Left kidney (tissue), 8 donors: ENCODE measurements at places on chromosomes 12 and 14.

GRCh38 chr14:20697273-20698017 lies 8.9 kb downstream of the ANG start:
- peak; percentile 75 for DNase-seq

DNA sequence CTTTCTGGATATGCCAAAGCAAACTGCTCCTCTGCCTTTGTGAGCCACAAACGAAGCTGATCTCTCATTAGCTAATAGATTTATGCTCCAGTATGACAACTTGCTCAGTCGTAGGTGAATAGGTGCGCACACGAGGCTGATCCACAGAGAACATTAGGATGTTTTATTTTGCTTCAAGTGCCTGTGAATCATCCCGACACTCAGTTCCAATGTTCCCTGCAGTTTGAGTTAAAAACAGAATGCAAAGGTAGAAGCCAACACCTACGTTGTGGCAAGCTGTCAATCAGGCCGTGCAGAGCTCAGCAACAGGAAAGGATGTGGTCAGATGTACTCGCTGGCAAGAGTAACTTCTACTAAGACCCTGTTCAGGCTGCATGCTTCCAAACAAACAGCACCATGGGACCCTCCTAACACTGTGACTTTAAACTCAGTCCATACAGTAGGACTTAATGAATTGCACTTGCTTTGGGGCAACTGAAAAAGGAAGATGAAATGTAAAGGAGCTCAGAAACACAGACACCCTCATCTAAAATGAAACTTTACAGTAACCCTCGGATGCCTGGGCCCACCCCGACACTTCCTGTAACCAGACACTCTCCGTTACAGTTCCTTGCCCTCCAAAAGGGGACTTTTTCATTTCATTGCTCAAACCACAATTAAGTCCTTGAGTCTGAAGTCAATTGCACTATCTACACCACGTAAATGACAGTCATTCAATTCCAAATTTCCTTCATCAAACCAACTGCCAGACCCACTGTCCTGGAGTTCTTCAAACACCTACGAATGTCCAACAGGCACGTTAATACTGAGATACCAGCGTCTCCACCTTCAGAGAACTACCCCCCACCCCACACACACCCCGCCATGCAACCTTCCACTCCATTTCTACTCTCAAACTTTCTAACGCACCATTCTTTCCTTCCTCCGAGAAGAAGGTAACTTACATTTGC lies 1.6 kb downstream of the CCDC88C start:
- DNase-seq = no peak

- DNase-seq = no peak
Measured at GRCh38 chr12:113186033-113186365, 478 bp downstream of the RITA1 start.

DNA sequence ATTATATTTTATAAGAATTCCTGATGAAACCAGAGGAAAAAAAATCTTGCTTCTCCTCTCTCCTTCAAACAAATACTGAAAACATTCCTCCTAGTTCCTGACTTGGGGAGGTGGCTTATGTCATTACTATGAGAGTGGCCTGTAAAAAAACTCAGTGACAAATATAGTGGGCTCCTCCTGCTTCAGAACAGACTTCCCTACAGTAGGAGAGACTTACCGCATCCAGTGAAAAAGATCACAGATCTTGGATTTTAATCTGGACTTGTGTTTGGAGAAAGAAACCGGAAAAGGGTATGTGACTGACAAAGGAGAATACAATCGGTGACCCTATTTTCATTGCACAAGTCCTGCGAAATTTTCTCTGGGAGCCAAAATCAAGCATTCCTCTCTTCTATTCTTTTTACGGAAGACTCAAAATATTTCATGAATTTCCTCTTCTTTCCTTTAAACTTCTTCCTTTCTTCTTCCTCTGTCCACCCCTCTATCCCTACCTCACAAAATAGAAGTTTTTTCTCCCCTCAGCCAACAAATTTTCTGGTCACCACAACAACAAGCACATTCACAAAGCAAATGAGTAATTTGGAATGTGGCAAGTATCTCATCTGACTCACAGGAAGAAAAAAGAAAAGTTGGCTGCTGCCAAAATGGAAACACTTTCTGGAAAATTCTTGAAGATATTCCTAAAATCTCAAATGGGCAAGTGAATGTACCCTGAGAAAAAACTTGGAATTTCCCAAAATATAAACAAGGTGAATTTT lies 185.1 kb upstream of the CDKN3 start:
- no peak for DNase-seq

DNA sequence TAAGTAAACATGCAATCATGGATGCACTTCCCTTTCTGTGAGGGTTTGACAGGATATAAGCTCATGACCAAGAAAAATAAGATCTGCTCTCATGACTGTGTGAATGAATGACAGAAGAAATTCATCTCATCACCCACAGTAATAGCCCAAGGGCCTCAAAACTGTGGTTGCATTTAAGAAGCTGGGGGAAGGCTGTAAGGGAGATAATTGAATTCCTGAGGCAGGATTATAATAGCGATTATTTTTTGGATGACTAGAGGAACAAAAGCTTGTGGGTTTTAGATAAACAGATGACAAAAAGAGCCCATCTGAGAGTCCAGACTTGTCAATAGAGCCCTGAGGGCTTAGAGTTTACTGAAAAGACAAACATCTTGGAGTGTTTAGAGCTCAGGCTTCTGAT lies 161.2 kb downstream of the NTF3 start:
- no peak for DNase-seq

DNA sequence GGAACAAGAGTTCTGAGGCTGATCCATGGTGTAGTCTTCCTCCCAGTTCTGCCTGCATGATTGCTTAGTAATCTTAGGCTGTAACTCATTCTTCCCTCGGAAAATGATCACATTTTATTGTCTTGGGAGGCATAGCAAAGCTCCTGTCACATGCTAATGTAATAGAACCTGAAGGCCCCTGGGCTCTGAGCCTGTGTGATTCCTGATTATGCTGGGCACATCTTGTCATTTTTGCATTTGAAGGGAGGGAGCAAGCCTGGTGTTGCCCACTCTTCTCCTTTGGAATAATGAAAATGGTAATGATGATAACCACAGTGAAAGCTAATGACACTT lies 215.4 kb downstream of the MSRB3 start:
- no peak for DNase-seq

- DNase-seq = peak; percentile 31
Measured at GRCh38 chr12:546920-547845, 87.4 kb downstream of the B4GALNT3 start.

DNA sequence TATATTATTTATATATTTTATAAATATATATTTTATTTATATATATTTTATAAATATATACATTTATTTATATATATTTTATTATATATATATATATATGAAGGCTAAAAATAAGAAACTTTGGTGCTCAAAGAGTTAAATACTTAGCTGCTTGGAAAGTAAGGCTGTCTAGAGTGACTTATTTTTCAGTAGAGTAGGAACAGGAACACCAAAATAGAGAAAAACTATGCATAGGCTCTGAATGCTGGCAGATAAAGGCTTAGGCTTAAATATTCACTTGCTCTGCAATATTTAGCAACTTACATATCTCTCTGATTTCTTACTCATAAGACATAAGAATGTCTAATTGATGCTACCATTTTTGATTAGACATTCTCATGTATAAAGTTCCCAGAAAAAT lies 991.2 kb downstream of the VRK1 start:
- DNase-seq = no peak

- no peak for DNase-seq
Measured at GRCh38 chr12:16330560-16330959, 16.9 kb upstream of the MGST1 start.

- no peak for DNase-seq
Measured at GRCh38 chr14:76986231-76986565, 42.3 kb downstream of the IRF2BPL start.

- DNase-seq = no peak
Measured at GRCh38 chr12:62032870-62033269, 227.3 kb upstream of the USP15 start.

DNA sequence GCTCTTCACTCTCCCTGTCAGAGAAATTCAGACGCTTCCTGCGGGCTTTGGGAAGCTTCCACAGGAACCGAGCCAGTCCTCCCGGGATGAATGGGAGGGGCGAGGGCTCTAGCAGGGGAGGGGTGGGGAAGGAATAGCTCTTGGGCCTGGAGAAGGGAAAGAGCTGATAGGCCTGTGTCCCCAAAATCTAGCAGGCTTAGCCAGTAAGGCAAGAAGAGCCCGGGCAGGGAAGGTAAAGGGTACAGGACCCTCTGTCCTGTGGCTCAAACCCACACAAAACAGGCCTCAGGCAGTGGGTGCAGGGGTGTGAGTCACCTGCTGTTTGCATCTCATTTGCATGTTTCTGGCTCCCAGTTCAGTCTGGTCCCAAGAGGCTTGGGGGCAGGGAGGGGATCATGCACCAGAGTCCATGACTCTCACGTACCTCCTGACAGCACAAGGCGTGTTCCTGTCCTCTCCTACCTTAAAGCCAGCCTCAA lies 8.7 kb upstream of the SMUG1 start:
- DNase-seq = no peak

DNA sequence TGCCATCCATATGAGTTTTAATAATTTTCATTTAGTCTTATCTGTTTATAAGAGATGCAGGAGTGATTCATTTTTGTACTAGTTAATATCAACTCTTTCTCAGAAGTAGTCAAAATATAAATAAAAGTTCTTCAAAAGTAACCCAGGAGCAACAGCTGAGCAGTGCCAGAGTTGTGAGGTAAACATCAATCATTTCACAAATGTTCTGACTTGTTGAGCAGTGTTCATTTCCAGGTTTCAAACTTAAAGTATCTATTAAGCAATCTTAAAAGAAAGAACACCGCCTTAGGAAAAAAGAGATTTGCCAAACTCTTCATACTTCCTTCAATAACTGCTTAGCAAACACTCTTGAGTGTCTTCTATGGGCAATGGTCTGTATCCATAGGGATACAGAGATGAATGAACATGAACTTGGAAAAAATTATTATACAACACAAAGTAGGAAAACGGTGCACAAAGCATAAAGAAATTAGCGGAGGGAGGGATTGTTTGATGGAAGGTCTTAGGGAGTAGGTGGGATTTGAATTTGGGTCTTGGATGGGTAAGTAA lies 41.9 kb upstream of the POC1B start:
- DNase-seq = no peak

- DNase-seq = peak; percentile 30
Measured at GRCh38 chr12:104588047-104588920, 131.5 kb downstream of the CHST11 start.

DNA sequence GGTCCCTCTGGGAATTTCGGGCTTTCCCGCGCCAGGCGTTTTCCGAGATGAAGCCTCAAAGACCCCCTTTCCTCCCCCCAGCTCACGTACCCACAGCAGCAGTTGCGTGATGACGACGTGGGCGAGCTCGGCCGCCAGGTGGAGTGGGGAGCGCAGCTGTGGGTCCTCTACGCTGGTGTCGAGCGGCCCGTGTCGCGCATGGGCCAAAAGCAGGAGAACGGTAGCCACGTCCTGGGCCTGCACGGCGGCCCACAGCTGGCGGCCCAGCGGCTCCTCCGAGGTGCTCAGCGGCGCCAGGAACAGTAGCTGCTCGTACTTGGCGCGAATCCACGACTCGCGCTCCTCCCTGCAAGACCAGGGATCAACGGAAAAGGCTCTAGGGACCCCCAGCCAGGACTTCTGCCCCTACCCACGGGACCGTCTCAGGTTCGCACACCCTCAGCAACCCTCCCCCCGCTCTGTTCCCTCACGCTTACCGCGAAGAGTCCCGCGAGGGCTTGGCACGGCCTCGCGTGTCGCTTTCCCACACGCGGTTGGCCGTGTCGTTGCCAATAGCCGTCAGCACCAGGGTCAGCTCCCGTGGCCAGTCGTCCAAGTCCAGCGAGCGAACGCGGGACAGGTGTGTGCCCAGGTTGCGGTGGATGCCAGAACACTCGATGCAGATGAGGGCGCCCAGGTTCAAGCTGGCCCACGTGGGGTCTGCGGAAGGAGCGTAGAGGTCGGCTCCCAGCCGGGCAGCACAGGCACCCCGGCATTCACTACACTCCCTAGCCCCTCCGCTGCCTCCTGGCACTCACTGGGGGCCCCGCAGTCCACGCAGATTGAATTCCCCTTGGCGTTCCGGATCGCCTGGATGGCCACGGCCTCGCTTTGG lies 11.4 kb downstream of the AGAP2 start:
- DNase-seq = peak; percentile 54

DNA sequence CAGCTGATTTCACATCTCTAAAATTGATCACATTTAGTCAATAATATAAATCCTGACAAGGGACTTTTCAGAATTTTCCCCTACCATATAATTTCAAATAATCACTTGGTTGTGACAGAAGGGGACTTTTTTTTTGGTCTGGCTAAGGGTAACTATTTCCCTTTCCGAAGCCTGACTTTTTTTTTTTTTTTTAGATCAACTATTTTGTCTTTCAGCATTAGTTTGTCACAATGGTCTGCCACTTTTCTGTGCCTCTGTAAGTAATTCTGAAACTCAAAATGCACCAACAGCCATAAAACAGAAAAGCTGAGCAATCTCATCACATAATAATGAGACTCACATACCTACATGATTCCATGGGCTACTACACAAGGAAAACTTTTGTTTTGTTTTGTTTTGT lies 266.4 kb downstream of the SSPN start:
- DNase-seq = no peak

GRCh38 chr12:23361971-23362370 lies 587.5 kb downstream of the SOX5 start:
- no peak for DNase-seq

DNA sequence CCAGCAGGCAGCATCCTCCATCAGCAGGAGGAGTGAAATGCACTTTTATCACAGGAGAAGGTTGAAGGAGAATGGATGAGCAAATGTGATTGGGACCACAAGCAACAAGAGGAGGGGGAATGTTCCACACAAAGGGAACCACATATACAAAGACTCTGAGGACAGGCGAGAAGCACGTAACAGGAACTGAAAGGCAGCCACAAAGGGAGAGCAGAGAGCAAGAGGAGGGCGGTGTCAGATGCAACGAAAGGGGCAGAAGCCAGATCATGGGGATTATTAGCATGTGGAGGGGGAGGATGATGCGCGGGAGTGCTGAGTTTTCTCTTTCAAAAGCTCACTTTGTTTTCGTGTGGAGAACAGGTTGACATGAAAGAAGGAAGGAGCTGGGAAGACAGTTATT lies 241.1 kb downstream of the SPTSSA start:
- DNase-seq = peak; percentile 29

DNA sequence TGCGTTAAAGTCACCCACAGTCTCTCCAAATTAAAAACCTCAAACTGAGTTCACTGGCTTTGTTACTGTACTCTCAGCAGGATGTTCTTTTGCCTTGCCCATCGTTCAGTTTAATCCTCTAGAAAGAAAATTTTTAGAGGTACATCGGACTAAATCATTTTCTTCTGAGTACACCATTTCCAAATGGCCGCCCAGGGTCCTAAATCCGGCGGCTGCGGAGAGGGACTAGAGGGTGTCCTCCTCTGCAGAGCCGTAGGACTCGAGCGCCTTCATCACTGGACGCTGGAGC lies 1.4 kb downstream of the LIN7A start:
- no peak for DNase-seq

GRCh38 chr12:28110329-28110728 lies 79.9 kb upstream of the CCDC91 start:
- DNase-seq = no peak

GRCh38 chr12:66365718-66366490 lies 63.6 kb downstream of the HELB start:
- no peak for DNase-seq

GRCh38 chr14:25231004-25231403 lies 181.1 kb upstream of the STXBP6 start:
- DNase-seq = peak; percentile 28

- DNase-seq = no peak
Measured at GRCh38 chr14:81095539-81095938, 125.2 kb downstream of the GTF2A1 start.

GRCh38 chr12:124687917-124688316 lies 120.5 kb upstream of the NCOR2 start:
- no peak for DNase-seq

GRCh38 chr12:59699421-59700152 lies 103.8 kb downstream of the SLC16A7 start:
- DNase-seq = no peak
